Cortex of kidney (tissue), 1 donor: ENCODE measurements at places on chromosomes 4 and X.

DNA sequence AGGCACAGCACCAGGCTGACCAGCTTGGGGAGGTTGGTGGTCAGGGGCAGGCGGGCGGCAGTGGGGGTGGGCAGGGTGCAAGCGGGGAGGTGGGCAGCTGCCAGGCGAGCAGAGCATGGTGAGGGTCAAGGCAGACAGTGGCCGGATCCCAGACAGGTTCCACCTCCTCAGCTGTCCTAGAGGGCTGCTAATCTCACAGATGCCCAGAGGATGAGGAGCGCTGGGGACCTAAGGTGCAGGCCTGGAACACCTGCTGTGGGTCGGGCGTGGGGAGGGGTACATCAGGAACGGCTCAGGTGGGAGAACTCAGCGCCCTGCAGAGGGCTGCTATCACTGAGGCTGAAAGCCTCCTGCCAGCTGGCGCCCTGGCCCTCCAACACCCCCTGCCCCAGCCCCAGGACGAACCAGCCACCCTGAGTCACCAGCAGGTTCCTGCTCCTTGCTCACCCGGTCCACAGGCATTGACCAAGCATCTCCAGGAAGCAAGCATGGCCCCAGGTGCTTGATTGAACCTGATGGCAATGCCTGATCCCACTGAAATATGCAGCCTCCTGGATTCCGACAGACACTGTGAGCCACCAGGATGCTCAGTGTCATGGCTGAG is 28.4 kb upstream of the C4orf50 start:
- DNase-seq, result no peak

GRCh38 chrX:135923353-135923752 is 29.8 kb downstream of the SAGE1 start:
- no peak for DNase-seq

DNA sequence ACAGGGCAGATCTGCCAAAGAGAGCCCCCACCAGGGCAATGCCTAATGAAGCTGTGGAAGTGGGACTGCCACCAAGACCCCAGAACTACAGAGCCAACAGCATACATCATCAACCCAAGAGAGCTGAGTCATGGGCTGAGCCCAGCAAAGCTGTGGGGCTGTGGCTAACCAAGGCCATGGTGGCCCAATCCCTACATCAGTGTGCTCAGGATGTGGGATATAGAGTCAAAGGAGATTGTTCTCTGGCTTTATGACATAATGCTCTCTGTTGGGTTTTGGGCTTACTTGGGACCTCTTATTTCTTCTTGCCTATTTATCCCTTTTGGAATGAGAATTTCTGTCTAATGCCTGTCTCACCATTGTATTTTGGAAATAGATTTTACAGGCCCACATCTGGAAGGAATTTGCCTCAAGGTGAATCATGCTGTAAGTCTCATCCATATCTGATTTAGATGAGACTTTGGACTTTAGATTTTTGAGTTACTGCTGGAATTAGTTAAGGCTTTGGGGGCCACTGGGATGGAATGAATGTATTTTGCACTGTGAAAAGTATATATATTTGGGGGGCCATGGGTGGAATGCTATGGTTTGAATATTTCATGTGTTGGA is 5.4 kb upstream of the PRDM5 start:
- no peak for DNase-seq

DNA sequence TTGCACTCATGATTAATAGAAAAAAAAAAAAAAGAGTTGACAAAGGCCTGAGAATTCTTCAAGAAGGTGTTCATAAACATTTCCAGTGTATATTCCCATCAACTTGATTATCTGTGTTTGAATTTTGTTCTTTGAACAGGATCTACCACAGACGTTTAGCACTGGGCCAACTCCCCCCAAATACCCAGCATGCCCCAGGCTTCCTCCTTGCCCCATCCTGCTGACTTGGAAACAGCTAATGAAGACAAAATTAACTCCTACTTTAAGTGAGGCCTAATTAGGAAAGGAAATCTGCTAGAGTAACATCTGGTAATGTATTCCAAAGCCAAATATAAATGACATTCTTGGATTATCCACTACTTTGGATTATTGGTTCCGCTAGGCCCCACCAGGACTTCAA is 52.5 kb downstream of the PPARGC1A start:
- no peak for DNase-seq

GRCh38 chrX:54067766-54068165 is 23.5 kb upstream of the PHF8 start:
- no peak for DNase-seq

- no peak for DNase-seq
Measured at GRCh38 chr4:118942465-118942864, 53.8 kb downstream of the SYNPO2 start.

DNA sequence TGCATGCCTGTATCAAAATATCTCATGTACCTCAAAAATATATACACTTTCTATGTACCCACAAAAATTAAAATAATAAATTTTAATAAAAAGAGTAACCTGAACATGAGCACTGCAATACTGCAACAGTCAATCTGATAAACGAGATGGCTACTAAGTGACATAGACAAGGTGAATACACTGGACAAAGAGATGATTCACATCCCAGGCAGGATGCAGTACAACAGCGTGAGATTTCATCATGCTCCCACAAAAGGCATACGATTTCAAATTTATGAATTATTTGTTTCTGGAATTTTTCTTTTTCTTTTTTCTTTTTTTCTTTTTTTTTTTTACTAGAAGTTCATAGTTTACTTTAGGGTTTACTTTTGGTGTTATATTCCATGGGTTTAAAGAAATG is 12.2 kb upstream of the FGF16 start:
- no peak for DNase-seq

GRCh38 chr4:173046144-173046543 is 122.5 kb upstream of the GALNT7 start:
- no peak for DNase-seq

GRCh38 chr4:40301603-40302002 is 33.5 kb upstream of the CHRNA9 start:
- no peak for DNase-seq

DNA sequence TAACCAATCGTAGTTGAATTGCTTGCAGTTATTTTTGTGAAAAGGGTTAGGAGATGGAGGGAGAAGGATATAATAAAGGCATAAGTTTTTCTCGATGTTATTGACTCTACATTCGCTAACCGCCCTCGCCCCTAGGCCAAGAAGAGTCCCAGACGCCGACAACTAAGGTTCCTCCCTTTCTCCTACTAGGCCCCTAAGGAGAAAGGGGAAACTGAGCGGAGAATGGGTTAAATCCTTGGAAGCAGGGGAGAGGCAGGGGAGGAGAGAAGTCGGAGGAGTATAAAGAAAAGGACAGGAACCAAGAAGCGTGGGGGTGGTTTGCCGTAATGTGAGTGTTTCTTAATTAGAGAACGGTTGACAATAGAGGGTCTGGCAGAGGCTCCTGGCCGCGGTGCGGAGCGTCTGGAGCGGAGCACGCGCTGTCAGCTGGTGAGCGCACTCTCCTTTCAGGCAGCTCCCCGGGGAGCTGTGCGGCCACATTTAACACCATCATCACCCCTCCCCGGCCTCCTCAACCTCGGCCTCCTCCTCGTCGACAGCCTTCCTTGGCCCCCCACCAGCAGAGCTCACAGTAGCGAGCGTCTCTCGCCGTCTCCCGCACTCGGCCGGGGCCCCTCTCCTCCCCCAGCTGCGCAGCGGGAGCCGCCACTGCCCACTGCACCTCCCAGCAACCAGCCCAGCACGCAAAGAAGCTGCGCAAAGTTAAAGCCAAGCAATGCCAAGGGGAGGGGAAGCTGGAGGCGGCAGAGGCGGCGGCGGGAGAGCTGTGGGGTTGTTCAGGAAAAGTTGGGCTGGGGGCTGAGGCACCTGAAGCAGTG is 5.9 kb downstream of the ATOH1 start:
- no peak for DNase-seq

GRCh38 chr4:145299380-145300076 is 119.1 kb upstream of the OTUD4 start:
- no peak for DNase-seq

- DNase-seq, result no peak
Measured at GRCh38 chr4:3331511-3332394, 38.9 kb downstream of the RGS12 start.

DNA sequence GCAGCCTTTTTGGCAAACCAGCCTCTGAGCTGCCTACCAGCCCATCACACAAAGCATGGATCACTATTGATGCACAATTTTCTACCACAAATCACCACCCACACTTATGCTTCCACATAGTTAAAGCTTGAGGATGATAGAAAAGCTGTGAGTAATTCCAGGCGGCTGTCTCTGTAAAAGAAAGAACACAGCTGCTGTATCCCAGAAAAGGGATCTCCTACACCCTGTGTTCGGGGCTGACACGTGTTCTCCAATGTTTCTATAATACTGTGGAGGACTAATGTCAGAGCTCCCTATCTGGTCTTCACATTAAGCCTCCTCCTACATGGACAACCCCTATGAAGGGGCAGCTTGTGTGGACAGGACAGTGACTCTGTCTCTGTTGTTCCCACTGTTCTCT is 12.5 kb upstream of the BRS3 start:
- DNase-seq, result no peak

- no peak for DNase-seq
Measured at GRCh38 chr4:177485528-177485927, 43.3 kb upstream of the AGA start.

DNA sequence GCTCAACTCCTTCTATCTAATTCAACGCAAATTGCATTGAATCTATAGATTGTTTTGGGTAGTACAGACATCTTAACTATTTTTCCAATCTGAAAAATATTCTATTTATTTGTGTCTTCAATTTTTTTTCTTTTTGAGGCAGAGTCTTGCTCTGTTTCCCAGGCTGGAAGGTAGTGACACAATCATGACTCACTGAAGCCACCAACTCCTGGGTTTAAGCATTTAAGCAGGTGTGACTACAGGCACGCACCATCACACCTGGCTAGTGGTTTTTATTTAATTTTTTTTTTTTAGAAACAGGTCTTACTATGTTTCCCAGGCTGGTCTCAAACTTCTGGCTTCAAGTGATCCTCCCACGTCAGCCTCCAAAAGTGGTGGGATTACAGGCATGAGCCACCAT is 98.3 kb downstream of the GK start:
- DNase-seq, result no peak
